ENCODE measurements at places on chromosomes 5 and 9.

DNA sequence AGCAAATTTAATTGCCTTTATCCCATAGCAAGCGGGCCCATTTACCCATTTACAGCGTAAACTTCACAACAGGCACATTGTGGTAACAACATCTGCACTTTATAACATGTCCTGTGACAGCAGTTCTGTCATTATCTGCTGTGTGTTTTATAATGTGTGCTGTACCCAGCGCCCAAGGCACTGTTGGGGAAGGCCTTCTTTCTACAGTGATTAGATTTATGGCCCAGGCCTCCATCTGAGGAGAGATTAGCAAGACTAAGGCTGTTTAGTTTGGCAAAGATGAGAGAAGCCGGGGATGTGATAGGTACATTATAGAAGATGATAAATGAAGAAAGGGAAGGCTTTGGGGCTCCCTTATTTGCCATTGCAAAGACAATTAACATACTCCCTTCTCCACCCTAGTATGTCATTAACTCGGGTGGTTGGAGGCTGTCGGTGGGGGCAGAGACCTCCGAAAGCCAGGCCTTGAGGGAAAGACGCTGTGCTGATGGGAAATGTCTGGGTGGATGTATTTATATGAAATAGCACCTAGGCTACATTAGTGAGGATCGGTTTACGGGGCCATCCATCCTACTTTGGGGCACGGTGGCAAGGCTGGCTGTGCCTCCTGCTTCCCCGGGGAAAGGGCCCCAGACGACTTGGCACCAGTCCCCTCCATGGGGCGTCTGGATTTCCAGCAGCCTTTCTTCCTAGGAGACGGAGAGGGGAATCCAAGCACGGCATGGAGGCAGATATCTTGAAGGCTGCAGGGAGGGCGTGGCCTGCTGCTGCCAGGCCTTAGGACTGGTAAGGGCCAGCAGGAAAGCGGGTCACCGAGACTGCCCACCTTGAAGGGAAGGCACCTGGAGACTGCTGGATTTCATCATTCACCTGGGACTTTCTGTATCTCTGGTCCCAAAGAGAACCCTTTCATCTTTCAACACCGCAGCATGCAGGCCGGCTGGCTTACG, 64.3 kb upstream of the PTCH1 start:
- DNase-seq, result no peak

GRCh38 chr5:59575648-59576445, 317.7 kb downstream of the PDE4D start:
- no peak for DNase-seq

DNA sequence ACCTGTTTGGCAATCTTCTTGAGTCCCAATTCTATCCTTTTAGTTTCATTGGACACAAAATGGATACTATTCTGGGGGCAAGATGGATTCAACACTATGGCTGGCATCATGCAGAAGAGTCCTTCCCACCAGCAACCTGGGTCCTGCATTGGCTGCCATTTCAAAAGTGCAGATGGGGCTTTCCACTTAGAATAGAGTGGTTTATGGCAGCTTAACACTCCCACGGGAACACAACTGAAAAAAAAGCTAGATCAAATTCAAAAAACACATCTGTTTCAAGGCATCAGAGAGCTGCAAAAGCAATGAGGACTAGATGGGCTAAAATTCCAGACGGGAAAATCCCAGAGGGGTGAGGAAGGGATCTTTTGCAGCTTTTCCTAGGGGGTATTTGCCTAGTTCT, 11.2 kb upstream of the HMHB1 start:
- DNase-seq, result no peak

- no peak for DNase-seq
Measured at GRCh38 chr5:165508286-165508685, 2002.9 kb downstream of the MAT2B start.

GRCh38 chr5:146744068-146744745, 134.3 kb downstream of the PPP2R2B start:
- peak; percentile 9 for DNase-seq

- DNase-seq, result no peak
Measured at GRCh38 chr5:37841203-37841602, 1.4 kb upstream of the GDNF start.

- DNase-seq, result no peak
Measured at GRCh38 chr5:150272531-150272930, 17.0 kb downstream of the CAMK2A start.

DNA sequence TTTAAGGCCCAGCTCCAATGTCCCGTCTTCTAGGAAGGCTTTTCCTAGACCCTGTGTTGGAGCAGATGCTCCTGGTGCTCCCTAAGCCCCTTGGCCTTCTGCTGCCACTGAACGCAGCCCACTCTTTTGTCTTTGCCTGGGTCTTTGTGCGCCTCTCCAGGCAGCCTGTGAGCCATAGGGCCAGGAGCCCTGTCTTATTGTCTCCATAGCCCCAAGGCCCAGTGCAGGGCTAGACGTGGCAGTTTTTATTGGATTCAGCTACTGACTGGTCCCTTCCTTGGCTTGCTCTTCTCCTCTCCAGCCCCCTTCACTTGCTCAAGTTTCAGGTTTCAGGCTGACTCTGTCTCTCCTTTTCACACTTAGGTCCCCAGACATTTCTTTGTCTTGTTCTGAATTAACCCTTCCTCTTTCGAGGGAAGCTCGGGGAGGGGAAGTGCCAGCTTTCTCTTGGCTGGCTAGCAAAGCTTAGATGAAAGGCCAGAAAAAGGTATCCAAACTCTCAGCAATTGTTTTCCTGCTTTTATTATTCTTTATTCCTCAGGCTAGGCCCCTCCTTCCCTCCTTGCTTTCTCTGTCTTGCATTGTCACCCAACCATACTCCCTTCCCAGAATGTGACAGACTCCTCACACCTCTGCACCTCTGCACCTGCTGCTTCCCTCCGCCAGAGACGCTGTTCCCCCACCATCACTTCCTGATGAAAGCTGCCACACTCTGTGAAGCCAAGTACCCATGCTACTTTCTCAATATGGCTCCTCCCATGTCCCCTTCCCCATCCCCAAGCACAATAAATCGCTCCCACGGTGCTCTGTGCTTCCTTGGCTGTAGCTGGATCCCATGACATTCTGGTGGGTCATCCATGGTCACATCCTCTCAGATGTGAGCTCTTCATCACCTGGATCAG, 101.6 kb upstream of the CPEB4 start:
- DNase-seq, result no peak

DNA sequence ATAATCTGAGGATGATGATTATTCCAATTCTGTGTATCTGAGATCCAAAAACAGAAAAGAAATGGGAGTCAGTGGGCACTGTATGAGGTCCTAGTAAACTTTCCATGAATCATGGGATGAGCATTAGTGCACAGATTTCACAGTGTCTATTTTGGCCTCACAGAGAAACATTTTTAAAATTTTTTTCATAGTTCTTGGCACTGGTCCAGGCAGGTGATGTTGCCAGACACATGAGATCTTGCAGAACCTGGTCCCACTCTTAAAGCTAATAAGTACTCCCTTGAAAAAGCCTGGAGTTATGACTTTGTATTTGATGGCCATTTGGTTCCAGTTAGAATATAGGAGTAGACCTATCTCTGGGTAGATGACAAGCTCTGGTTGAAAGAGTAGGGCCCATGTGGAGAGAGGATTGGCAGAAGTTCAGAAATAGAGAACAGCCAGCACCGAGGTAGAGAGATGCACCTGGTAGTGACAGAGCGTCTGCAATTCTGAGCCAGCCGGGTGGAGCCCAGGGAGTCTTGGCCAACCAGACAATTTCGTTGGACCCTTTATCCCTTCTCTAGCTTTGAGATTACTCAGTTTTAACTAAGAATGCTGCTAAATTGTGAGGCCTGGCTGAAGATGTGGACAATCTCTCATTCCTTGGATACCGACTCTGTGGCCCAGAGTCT, 6.3 kb upstream of the TNFSF15 start:
- peak; percentile 32 for DNase-seq

DNA sequence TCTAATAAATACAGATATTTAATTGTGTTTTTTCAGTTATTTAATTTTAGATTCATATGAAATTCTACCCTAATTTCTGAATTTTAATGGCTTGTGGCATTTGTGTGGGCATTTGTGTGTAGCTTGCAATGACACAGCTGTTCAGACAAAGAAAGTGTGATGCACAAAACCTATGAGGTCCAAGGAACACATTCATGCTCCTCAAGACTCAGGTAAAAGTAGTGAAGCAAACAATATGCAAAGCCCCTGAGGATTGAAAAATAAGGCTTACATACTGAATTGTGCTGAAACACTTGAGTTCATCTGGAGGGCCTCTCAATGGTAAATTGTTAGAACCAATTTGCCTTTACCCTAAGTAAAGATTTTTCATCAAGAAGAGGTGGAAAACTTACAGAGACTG, 28.1 kb downstream of the IL7R start:
- DNase-seq, result no peak

- no peak for DNase-seq
Measured at GRCh38 chr5:79743846-79744605, 54.4 kb downstream of the CMYA5 start.

DNA sequence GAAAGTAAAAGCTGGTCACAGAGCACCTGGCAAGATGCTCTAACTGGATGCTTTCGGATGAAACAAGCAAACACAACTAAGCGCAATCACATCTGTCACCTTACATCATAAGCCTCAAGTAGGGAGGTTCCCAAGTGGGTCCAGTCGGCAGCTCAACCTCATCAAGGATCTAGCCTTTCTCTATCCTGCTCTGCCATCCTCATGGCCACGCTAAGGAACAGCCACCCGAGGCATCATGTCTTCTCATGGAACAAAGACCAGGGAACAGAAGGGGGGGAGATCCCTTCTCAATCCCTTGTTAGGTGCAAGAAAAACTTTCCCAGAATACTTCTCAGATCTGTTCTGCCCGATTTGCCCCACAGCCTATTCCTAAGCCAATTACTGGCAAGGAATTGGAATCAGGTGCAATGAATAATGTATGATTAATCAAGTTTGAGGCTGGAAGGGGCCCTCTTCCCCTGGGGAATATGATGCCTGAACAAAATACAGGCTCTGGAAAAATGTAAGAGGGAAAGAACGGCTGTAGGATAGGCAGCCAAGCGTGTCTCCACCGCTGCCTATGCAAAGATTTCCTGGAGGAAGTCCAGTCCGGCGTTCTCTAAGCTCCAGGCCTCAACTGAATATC, 1.3 kb upstream of the HABP4 start:
- DNase-seq, result no peak

- no peak for DNase-seq
Measured at GRCh38 chr5:33968211-33969005, 16.1 kb downstream of the SLC45A2 start.

DNA sequence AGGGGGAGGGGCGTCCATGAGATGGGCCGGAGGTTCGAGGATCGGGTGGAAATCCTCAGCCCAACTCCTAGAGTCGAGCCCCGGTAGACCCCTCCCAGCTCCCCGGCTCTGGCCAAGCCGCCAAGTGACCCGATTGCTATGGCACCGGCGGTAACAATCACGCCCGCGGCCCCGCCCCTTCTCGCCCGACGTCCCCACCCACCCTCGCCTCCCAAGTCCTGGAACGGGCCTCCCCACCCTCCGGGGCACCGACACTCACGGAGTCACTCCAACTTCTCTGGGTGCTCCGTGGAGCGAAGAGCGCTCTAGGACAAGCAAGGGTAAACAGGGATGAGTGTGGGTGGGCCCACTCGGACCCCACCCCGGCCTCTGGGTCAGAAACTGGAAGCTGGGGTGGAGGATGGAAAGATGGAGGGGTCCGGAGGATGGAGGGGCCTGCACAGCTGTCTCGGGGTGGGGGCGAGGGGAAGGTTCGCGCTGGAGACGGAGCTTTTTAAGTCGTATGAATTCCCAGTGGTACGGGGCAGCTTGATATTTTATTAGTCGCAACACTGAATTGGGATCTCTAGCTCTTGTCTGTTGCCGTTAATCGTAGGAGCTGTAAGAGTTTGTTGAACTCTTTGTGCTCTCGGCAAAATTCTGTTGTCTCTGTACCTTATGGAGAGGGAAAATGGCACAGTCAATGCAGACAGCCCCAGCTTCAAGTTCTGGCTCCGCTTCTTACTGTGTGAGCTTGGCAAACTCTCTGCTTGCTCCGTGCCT, at the start of gene SPACA9:
Gene SPACA9, plus strand, starts transcription at position 204 of the 762 bp plus-strand sequence. CDS start 5,050 bp downstream, outside the sequence.
- peak; percentile 72 for DNase-seq

DNA sequence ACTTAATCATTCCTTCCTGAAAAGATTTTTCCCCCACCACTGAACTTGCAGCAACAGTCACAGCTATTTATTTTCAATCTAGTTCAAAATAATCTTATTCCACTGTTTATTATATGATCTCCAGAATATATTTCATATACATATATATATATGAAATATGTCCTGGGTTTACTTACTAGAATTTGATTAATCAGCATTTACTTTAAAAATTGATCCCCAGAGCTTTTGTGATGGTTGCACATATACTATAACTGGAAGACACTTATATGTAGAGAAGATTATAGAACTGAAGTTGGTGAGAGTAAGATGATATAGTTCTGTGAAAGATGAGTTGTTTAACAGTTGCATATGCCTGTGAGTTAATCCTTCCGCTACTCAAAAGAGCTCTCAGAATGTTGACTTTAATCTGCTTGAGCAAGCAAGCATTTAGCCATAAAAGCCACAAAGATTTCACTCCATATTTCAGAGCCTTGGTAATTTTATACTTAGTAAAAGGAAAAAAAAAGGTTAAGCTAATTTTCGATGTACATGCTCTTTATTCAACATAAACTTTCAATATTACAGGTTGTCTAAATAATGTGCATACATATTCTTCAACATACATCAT, 399.3 kb upstream of the CDH9 start:
- no peak for DNase-seq

- no peak for DNase-seq
Measured at GRCh38 chr9:128020692-128021091, 39.9 kb upstream of the EEIG1 start.

DNA sequence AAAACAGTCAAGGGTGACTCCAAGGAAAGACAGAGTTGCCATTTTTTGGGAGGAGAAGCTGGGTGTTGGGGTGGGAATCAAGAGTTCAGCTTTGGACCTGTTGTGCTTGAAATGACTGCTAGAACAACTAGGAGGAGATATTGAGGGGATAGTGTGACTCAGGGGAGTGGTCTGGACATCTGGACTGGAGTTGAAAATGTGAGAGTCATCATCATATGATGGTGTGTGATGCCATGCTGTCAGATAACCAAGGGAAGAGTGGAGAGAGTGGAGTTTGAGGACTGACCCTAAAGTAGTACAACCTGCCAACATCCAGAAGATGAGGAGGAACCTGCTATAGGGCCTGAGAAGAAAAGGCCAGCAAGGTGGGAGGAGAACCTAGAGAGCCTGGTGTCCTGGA, 199.7 kb downstream of the ARHGEF28 start:
- no peak for DNase-seq

- DNase-seq, result peak; percentile 57
Measured at GRCh38 chr9:120477534-120478001, 102.4 kb downstream of the CDK5RAP2 start.

- DNase-seq, result peak; percentile 13
Measured at GRCh38 chr9:95268681-95269080, 48.8 kb downstream of the FANCC start.

- no peak for DNase-seq
Measured at GRCh38 chr5:139343476-139343875, 1.8 kb downstream of the PAIP2 start.

DNA sequence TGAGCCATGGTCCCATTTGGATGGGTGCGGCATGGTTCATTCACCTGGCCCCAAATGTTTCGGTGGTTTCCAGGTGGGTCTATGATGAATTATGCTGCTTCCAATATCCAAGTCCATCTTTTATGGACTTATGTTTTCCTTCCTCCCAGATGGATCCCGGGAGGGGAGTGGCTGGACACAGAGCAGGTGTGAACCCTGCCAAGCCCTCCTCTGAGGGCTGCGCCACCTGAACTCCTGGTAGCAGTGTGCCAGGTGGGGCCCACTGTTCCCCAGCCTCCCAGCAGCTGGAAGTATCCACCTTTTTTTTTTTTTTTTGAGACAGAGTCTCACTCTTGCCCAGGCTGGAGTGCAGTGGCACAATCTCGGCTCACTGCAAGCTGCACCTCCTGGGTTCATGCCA, 42.9 kb downstream of the WNK2 start:
- no peak for DNase-seq

- DNase-seq, result peak; percentile 66
Measured at GRCh38 chr5:146731909-146732659, 146.5 kb downstream of the PPP2R2B start.

Measured in urothelium cell line (cell line).